Stimulated activated CD4-positive, alpha-beta T cell treated with anti-CD3 and anti-CD28 coated beads, Interleukin-4, amount 100 ng/mL, for 24 hours (primary cell): ENCODE measurements at places on chromosomes 16 and 17.

DNA sequence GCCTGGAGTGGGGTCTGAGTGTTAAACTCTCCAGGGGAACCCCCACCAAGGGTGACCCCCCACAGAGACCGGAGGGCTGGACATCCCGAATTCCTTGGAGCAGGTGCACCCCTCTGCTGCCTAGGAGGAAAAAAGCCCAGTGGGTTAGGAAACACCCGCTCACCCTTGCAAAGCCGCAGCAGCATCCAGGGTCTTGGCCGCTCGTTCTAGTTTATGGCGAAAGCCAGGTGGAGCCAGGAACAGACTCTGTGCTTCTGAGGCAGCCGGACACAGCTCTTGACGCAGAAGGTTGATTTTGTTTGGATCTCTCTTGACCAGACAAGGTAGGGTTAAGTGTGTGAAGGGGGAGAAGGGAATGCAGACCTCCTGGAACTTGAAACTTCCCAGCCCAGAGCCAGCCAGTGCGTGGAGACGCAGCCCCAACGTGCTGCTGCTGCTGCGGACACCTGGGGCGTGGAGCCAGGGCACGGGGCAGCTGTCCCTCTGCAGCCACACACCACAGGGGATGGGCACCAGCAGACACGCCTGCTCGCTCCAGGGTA, 154.5 kb downstream of the LAT start:
- DNase-seq: no peak

DNA sequence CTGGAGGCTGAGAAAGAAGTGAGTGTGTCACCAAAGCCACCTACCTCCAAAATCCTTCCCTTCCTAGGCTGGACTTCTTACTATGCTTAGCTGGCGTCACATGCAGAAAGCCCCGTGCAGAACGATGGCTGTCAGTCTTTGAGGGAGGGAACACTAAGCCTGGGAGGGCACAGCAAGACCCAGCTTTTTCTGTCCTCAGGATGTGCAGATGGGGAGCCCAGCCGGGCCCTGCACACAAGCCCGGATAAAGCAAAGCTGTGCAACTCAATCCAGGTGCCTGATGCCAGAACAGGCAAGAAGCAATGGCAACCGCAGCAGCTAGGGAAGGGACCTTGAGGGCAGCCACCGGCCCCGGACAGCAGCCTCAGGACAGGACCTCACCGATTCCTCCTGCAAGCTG, 13.9 kb upstream of the USP36 start:
- DNase-seq: no peak

- no peak for DNase-seq
Measured at GRCh38 chr17:70872103-70872502, 702.8 kb downstream of the KCNJ2 start.

DNA sequence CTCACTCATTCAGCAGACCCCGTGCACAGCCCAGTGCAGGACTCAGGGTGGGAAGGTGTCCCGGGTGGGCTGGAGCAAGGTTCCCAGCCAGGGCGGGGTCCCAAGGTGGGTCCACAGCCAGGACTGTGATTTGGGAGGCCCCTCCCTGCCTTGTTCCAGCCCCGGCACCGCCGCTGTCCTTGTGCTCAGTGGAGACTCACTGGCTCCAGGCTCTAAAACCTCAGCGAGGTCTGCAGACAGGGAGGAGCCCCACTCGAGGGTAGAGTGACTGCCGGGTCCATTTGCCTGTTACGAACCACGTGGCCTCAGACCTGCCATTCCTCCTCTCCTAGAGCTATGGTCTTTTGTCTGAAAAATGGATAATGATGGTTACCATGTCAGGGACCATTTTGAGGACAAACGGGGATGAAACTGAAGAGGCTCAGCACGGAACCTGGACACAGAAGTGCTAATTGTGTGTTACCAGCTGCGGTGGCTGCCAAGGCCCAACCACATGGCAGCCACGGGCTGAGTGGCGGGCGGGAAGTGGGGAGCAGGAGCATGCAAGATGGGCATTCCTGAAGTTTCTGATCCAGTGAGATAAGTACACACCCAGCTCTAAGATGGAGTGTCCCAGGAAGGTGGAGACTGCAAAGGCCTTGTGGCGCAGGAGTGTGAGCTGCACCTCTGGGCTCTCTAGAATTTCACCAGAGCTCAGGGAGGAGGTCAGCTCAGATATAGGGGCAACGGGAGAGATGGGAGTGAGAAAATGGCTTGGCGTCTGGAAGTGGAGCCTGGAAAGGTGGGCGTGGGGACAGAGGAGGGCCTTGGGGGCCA, 317.6 kb downstream of the SEC14L1 start:
- peak; percentile 59 for DNase-seq

DNA sequence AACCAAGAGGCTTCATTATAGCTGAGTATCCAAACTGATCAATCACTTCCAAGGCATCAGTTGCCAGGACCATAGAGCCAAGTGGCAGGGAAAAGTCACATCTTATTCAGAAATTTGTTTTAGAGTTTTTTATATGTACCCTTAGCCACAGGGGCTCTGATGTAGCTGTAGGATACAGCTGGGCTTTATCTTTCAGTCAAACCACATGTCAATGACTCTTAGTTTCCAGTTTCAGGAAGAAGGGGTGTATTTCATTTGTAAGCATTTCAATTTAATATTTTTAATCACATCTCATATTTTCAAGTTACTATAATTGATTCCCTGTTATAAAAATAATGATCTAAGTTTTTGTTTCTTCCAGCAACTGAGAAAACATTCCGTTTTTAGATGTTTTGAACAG, 2.9 kb upstream of the FLCN start:
- DNase-seq: no peak

GRCh38 chr17:55668312-55668920, 54.2 kb downstream of the TMEM100 start:
- DNase-seq: no peak

- no peak for DNase-seq
Measured at GRCh38 chr17:78038748-78039288, 80.3 kb downstream of the TNRC6C start.

DNA sequence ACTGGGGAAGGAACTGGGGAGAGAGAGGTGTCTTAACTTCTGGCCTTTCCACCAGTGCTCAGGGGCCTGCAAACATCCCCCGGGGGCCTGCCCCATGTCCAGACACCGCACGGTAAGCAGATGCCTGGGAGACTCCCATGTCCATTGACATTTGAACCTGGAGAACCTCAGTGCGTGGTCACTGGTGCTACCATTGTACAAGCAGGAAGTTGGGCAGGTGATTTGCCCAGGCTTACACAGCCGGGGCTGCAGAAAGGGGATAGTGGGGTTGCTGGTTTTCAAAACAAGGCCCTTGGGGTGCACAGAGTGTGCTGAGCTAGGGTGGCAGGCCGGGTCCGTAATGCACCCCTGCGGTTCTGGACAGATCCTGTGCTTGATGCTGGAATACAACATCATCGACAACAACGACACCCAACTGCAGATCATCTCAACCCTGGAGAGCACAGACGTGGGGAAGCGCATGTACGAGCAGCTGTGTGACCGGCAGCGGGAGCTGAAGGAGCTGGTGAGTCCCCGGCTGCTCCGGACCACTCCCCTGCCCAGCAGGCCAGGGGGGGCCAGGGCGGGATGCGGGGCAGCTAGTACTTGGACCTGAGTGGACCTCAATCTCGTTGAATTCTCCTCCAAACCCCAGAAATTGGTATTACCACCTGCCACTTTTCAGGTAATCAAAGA, 77.7 kb upstream of the PLCG2 start:
- no peak for DNase-seq

DNA sequence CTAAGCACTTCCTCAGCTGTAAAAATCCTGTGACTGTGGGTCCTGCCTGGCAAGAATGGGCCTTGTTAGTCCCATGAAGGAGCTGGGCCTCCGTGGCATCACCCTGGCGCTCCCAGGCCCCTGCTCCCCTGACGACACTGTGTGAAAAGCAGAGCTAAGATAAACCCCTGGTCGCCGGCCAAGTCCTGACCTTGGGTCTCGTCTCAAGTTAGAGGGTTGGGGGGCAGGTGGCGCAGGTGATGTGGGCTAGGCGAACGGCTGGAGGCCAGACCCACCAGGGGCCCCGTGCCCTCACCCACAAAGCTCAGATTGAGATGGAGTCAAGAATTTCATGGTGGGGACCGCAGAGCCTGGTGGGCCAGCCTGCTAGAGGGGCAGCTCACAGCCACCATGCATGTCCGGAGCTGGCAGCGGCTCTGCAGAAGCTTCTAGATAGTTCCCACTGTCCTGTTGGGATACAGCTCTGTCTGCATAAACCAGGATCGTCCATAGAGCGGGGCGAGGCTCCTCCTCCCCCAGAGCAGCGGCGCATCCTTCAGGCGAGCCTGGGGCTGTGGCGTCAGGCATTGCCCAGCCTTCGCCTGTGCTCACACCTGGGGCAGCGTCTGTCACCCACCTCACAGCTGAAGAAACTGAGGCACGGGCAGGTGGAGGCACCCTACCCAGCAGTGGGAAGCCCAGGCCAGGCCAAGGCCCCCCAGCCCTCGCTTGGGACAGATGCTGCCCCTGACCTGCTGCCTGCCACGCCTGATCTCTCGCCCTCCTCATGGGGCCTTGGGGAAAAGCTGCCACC, 12.0 kb downstream of the CYBC1 start:
- DNase-seq: no peak

- no peak for DNase-seq
Measured at GRCh38 chr17:80478487-80479245, 2.3 kb upstream of the NPTX1 start.

GRCh38 chr17:39937447-39937846, 9.9 kb downstream of the LRRC3C start:
- DNase-seq: no peak

DNA sequence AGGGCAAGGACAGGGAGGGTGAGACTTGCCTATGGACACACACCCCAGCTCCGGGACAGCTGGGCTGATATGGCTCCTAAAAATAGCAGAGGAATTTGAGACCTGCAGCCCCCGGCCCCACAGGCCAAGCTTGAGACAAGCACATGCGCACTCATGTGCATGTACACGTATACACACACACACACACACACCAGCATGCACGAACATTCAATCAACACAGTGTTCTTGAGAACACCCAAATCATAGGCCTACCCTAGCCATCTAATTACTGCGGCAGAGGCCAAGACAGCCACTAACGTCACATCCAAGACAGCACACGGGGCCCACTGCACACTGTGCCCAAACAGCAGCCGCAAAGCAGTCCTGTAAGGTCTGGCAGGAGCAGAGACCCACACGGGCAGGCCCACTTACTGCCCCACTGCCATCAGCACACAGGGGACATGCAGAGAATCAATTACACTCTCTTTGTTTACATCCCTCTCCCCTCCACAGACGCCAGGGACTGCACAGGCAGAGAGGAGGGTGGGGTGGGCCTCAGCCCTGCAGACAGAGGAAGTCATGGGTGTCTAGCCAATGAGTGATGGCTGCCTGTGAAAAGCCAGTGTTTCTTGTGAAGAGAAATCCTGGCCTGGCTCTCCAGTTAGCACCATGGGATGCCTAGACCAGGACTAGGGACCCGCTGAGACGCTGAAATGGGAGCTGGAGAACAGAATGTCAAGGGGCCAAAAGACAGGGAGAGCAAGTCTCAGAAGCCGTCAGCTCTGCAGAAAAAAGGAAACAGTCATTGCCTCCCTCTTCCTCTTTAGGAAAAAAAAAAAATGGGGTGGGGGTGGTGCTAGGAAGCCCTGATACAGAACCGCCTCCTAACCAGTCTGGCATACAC, 39.3 kb downstream of the MYO18A start:
- DNase-seq: peak; percentile 44

GRCh38 chr17:44795928-44796327, 34.2 kb downstream of the GJC1 start:
- DNase-seq: no peak

DNA sequence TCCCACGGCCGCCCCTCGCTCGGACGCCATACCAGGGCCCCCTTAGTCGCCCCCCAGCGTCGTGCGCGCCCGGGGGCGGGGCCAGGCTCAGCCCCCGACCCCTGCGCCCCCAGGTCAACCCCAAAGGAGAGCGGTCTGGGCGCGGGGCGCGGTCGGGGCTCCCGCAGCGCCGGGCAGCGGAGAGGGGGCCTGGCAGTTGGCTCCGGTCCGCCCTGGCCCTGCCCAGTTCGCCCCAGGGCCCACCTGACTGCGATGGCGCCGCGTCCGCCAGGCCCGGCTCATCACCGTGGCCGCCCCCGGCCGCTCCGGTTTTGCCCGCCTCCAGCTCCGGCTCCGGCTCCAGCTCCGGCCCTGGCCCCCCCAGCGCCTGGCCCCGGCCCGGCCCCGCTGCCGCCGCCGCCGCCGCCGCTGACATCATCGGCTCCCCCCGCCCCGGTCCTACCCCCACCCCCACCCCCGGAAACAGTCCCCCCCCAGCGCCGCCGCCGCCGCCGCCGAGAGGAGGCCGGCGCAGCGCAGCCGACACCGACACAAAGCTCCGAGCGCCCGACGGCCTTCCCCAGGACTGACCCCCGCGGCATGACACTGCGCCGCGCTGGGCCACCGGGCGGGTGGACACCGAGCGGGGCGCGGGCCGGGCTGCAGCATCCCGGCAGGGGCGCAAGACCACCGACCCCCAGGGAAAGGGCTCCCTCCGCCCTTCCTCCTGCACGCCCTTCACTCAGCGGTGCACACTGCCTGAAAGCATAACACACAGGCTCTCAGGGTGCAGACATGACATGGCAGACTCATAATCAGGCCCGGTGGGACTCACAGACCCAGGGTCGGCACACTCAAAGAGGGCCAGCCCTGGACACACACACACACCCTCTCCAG, at the start of gene ZBTB4:
ZBTB4 (minus strand) TSS at position 419 of the 876 bp plus-strand sequence. CDS start 12,830 bp downstream, outside the sequence.
- DNase-seq: peak; percentile 58

DNA sequence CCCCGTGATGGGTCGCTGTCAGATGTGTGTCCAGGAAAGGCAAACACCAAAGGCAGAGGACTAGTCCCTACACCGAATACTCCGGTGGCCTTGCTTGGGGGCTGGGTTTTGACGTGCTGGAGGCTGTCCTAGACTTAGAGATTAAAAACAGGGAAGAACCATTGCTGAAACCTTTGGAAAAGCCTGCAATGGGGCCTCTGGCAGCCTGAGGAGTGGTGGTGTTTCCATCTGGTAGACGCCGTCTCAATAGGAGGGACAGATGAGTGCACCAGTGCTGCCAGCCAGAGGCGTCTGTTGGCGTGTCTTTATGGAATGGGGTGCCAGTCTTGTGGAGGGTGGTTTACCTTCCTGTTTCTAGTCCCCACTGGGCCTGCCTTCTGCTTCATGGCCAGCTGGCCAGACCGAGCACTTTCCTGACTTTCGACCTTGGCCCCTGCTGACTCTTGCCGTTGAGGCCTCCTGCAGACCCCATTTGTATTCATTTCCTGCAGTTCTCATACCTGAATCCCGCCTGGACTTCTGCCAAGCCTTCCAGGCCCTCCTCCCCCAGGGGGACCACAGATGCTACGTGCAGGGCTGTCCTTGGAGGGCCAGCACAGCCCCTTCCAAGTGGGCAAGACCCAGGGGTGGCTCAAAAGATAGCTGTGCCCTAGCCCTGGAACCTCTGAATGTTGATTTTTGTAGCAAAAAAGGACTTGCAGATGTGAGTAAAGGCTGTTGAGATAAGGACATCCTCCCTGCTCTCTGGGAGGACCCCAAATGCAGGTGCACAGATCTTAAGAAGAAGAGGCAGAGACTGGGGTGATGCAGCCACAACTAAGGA, 1.9 kb upstream of the DNASE1 start:
- DNase-seq: no peak

GRCh38 chr16:2497695-2498484, 15.9 kb upstream of the ATP6V0C start:
- no peak for DNase-seq
